NCI-H2029 (cell line): ENCODE measurements at places on chromosomes 16 and 17.

GRCh38 chr17:78409191-78409928, 30.9 kb downstream of the PGS1 start:
- peak; percentile 81 for DNase-seq

- no peak for DNase-seq
Measured at GRCh38 chr17:1033503-1033902, 36.6 kb downstream of the TIMM22 start.

DNA sequence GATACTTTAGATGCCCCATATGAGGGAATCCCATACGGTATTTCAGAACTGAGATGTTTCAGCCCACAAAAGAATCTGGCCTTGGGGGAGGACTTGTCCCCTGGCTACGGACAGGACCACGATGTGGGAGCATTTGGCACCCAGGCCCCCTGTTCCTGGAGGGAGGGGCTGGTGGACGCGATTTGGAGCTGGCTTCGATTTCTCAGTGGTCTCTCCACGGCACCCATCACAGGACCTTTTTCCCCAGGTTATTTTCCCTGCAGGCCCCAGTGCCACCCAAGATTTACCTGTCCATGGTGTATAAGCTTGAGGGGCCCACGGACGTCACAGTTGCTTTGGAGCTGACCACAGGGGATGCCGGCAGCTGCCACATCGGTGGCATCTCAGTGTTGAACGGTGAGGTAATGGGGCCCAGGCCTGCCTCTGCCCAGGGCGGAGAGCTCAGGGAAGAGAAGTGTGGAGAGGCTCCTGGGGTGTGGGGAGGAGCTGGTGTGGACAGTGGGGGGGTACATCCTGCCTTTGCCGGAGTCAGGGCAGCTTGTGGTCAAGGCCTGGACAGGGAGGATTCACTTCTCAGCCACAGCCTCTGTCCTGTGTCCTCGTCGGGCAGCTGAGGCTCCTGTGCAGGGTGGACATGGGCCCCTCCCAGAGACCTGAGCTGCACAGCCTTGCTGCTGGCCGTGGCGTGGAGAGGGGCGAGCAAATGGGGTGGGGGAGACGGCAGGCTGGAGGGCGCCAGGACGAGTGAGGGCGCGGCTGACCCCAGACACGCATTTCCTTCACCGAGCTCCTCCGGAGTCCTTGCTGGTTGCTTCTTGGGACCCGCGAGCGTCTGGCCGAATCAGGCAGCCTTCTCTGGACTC, 9.9 kb downstream of the ENGASE start:
- DNase-seq, result no peak

DNA sequence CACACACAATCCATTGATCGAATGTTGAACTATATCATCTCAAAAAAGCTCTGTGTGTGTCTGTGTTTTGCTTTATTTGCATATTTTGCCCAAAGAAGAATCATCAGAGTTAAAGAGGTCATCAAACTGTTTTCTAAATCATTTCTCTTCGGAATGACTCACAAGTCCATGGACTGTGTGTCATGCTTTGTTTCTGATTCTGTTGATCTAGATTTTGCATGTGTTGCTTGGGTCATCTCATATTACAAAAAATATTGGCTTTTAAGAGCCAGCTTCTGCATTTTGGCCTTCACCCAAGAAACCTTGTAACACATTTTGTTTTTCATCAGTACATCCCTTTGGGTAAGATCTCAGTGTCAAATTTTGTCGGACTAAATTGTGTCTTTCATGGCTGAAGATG, 471.2 kb upstream of the HSBP1 start:
- peak; percentile 11 for DNase-seq

DNA sequence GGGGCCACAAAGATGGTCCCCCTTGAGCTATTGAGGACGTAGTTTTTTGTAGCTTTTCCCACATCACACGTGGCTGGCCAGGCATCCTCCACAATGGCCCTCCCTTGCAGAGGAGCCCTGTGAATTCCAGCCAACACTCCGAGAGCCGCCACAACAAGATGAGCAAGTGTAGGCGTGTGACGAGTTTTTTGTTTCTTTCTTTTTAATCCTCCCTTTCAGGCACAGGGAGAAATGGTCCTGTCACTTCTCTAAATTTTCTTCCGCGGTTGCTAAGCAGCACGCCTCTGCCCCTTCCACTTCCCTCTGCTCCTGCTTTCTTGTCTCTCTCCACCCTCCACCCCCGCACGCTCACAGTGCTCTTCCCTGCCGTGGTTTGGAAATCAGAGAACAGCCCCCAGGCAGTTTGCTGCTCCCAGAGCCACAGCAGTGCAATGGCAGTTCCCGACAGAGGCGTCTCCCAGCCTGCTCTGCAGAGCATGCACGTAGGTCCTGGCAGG, 68.0 kb upstream of the MRTFB start:
- DNase-seq, result no peak

- peak; percentile 80 for DNase-seq
Measured at GRCh38 chr17:44968225-44969143, at the start of gene C1QL1. TSS of gene C1QL1 (minus strand) at chr17:44968303. CDS start at chr17:44968048, 255 bp downstream.

GRCh38 chr17:80850817-80851216, 140.8 kb upstream of the CHMP6 start:
- peak; percentile 28 for DNase-seq

DNA sequence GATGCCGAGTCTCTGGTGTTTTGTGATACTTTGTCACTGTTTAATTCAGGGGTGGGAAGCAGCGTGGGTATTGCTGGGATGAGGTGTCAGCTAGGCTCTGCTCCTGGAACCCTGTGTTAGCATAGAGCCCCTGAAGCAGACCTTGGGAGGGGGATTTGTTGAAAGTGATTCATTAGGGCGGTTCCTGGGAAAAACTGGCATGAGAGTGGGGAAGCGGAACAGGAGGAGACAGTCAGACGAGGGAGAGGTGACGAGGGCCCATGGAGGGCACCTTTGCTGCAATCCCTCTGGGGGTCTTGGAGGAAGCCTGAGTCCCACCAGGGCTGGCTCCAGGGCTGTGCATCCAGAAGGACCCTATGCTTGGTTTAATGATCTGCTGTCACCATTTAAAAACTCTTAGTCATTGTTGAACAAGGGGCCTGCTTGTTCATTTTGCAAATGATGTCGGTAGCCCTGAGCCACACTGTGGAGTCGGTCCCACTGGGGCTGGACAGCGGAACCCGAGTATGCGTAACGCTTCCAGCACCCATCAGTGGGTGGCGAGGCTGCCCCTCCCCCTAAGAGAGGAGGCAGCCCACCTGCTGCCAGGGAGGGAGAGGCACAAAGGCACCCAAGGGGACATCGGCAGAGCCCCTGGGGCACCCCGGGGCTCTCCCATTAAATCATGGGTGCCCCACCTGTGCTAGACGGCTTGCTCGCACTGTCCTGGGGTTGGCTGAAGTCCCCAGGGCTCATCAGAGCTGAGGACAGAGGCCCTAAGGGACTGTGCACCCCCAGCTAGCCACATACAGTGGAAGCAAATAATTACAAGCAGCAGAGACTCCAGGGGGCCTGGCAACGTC, 35.4 kb downstream of the WFDC1 start:
- DNase-seq, result no peak

GRCh38 chr16:80936410-80936809, 70.3 kb downstream of the CMC2 start:
- no peak for DNase-seq

GRCh38 chr17:77233635-77234334, 93.0 kb downstream of the SEC14L1 start:
- no peak for DNase-seq

DNA sequence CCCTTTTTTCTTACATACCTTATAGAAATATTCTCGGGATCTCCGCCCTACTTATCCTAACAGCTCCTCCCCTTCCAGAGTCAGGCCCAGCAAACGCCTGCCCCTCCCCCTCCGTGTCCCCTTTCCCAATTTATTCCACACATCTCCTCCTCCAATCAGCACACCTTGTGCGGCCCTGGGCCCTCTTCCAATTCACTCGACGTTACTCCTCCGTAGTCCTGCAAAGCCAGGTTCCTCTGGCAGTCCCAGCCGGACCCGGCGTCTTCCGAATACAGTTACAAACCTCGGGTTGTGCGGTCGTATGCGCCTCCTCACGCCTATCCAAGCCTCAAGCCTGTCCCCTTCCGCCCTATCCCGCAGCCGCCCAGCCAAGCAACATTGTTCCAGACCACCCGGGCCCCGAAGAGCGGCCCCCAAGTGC, 677 bp downstream of the CBX1 start:
- peak; percentile 58 for DNase-seq

GRCh38 chr17:76444518-76445311, 8.2 kb downstream of the UBE2O start:
- no peak for DNase-seq

DNA sequence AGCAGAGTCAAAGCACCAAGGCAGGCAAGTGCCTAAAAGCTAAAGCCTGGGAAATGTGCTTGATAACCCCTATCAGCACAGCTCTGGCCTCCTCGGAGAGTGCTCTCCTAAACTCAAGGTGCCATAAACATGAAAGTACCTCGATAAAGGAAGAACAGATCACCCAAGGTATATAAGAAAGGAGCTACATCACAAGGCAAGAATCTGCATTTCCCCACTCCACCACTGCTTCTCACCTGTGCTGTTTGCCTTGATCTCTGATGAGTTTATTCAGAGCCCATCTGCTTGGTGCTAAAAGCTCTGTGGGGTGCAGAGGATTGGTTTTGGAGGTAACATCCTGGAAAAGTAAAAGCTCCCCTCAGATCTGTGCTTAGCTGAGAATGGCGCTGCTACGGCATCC, 449.5 kb upstream of the CDH5 start:
- no peak for DNase-seq

DNA sequence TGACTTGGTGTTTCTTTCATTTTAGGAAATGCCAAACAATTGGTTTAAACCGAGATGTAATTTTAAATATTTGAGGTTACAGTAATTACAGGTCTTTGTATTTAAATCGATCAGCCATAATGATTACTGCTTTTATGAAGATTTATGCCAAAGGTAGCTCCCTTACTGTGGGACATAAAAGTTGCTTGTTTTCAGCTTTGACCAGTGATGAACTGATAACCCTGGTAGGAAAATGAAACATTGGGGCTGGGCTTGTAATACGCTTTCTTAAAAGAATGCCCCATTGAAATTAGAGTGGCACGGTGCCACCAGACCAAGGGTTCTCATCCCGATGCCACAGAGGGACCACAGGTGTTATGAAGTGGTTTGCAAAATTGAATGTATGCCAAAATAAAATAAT, 7.3 kb downstream of the TNRC6A start:
- DNase-seq, result peak; percentile 23

GRCh38 chr16:47965439-47965838, 190.4 kb downstream of the ABCC12 start:
- DNase-seq, result no peak

GRCh38 chr16:87384162-87384874, 742 bp upstream of the FBXO31 start:
- no peak for DNase-seq

DNA sequence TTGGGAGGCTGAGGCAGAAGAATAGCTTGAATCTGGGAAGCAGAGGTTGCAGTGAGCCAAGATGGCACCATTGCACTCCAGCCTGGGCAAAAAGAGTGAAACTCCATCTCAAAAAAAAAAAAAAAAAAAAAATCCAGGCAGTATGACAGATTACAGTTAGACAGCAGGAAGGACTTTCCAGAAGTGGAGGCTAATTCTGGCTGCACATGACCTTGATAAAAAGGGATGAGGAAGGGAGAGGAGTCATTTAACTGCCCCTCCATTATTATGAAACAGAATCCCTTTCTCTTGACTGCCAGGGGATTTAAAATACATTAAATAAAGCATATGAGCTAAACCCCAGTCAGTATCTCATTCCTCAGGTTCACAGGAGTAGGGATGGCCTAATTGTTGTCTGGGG, 1.8 kb upstream of the ARHGAP23 start:
- no peak for DNase-seq

GRCh38 chr16:29770250-29770929, 7.7 kb upstream of the ZG16 start:
- DNase-seq, result no peak

DNA sequence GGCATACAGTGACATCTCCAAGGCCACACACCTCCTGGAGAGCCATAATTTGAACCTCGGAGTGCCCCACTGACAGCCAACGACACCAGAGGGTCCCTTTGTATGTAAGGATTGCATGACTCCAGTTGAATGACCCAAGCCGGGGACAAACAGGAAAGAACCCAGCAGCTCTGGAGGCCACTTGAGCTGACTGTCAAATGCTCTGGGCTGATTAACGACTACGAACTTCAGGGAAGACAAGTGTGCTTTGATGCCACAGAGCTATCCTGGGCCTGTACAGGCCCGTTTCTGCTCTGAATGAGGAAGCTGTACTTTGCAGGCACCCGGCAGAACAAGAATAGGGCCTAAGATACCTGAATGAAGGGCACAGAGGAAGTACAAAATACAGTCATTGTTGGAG, 404.6 kb downstream of the SLC39A11 start:
- no peak for DNase-seq

GRCh38 chr17:8960325-8961140, 5.0 kb downstream of the PIK3R5 start:
- no peak for DNase-seq

- DNase-seq, result no peak
Measured at GRCh38 chr17:76246080-76247066, 6.1 kb upstream of the RNF157 start.

DNA sequence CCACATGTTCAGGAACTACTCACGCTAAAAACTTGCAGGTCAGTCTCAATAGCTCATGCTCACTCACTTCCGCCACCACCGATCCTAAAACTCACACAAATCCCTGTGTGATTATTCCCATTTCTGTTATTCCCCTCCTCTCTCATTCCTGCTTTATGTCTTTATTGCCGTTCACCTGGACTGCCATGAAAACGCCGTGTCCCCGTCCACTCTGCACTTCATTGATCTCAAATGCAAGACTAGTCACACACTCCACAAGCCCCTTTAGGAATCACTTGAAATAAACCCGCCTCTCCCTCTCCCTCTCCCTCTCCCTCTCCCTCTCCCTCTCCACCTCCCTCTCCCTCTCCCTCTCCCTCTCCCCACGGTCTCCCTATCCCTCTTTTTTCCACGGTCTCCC, 78.0 kb downstream of the AXIN2 start:
- no peak for DNase-seq

- DNase-seq, result no peak
Measured at GRCh38 chr17:27354491-27355081, 60.7 kb downstream of the WSB1 start.

DNA sequence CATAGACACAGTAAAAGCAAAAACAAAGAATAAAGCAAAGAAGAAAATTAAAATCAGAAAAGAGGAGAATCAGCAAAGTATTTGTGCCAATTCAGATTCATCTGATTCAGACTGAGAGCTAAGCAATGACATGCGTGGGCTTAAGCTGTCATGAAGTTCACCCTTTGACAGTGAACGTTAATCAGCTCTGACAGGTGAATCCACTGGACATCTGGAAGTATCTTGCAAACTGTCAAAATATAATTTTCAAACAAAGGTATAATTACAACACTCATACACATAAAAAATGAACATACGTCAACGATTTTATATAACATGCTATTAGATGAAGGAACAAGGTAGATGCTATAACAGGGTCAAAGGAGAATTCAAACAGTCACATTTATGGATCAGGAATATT, 596.3 kb upstream of the SALL1 start:
- no peak for DNase-seq

GRCh38 chr16:54284319-54284930, 2.2 kb downstream of the IRX3 start:
- DNase-seq, result no peak

GRCh38 chr16:77273815-77274214, 74.6 kb downstream of the SYCE1L start:
- DNase-seq, result no peak

GRCh38 chr17:68489919-68490318, 22.3 kb upstream of the PRKAR1A start:
- DNase-seq, result no peak

- DNase-seq, result no peak
Measured at GRCh38 chr17:725746-726145, 6.7 kb upstream of the TLCD3A start.
